ENCODE measurements at places on chromosomes 12 and 14.

- no peak for DNase-seq
These were observed 148.6 kb upstream of the TMEM260 start for GRCh38 chr14:56431013-56431412.

DNA sequence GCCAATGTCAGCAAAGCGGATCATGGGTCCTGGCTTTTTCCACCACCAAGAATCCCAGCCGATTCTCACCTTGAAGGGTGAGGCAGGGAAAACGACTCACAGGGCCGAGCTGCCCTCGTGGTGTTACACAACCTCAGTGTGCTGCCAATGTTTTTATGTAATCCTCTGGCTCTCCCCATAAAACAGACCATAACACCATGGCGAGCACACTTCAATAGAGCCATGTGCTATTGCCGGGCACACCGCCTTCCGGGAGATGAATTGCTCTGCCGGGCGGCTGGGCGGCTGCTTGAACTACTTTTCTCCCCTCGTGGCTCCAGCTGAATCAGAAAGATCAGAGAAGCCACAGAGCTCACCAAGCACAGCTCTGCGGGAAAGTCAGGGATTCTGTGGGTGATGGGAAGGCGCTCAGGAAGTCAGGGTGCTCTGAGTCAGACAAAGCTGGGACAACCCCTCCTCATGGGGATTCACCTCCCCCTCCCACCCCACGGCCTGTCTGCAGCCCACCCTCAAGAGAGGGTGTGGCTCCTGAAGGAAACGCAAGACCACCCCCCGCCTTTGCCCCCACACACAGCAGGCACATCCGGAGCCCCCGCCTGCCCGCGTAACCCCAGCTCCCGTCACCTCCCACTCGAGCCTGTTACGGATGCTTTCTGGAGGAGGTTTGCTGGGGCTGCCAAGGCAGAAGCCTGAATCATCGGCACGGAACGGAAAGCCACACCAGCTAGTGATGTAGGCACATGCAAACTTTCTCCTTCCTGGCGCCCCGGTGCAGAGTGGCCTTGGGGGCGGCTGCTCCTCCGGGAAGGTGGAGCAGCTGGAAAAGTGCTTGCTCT is 1.8 kb downstream of the GALNT9 start:
- DNase-seq: peak; percentile 81

DNA sequence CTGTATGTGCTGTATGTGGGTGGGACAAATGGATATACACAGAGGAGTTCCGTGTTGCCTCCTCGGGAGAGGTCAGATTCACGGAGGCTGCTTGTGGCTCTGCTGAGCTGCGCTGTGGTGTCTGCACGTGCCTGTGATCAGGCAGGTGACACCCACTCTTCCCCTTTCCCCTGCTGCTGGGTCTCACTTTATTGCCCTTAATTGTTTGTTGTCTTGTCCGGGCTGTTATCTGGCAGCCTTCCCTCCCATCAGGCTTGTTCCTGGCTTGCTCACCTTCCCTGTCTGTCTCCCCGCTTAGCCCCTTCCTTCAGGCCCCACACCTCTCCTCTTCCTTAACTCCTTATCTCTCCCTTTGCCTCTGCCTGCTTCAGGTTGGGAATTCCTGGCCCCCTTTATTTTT is 13.5 kb downstream of the WNT5B start:
- DNase-seq: no peak

DNA sequence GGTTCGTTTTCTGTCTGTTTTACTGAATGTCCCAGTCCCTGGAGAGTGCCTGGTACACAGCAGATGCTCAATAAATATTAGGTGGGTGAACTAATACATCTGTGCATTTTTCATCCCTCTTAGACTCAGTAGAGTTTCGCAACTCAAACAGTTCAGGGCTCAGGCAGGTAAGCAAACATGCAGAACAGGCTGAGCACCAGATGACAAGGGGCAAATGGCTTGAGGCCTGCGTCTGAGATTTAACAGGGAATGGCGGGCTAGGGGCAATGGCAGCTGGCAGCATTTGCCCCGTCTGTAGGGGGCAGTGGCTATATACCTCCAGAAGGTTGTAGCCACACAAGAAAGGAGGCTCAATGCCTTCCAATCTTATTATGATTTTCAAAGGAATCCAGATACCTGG is 8.6 kb upstream of the RAN start:
- DNase-seq: no peak

DNA sequence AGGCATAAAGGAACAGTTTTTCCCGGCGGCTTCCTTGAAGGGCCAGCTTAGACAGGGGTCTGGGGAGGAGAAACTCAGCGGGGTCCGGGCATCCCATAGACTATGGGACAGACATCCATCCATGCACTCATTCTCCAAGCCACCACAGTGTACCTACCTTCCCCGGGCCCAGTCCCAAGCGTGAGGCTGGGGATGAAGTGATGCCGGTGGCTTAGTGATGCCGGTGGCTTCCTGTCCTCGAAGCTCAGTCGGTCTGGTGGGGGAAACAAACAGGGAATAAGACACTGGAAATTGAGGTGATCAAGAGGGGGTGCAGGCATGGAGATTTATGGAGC is 421 bp downstream of the RTL1 start:
- DNase-seq: no peak

- no peak for DNase-seq
These were observed 81.4 kb upstream of the KRAS start for GRCh38 chr12:25332143-25332542.
